ENCODE measurements at places on chromosomes 11 and 22.

GRCh38 chr11:106608677-106609076, 409.6 kb downstream of the GUCY1A2 start:
- no peak for DNase-seq

- DNase-seq = no peak
These were observed 38.7 kb downstream of the REXO2 start for GRCh38 chr11:114478001-114478410.

DNA sequence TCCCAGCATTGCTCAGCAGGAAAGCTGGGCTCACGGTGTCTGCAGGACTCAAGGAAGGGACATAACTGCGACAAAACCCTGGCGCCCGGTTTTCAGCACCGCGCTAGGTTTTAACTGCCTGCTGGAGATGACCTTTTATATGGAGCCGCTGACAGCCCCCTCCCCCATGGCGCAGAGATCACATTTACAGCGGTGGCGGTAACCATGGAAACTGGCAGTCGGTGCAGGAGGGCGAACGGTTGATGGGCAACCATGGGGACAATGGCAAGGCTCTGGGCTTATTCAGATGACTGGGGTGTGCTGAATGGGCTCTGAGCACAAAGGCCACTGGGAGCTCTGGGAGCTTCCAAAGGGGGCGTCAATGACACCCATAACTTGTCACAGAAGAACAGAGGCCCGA, 37.2 kb downstream of the CELSR1 start:
- no peak for DNase-seq

GRCh38 chr22:29782061-29782845, 15.1 kb downstream of the UQCR10 start:
- no peak for DNase-seq

DNA sequence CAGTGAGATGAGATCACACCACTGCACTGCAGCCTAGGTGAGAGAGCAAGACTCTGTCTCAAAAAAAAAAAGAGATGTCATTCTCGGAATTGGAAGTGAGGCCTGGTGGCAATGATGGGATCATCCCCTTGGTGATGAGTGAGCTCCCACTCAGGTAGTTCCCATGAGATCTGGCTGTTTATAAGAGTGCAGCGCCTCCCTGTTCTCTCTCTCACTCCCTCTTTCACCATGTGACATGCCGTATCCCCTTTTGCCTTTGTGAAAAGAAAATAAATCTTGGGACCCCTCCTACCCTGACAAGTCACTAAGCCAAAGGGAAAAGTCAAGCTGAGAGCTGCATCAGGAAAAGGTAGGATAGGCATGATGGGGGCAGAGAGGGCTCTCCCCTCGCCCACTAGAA, 28.8 kb downstream of the ZNF70 start:
- DNase-seq = no peak

DNA sequence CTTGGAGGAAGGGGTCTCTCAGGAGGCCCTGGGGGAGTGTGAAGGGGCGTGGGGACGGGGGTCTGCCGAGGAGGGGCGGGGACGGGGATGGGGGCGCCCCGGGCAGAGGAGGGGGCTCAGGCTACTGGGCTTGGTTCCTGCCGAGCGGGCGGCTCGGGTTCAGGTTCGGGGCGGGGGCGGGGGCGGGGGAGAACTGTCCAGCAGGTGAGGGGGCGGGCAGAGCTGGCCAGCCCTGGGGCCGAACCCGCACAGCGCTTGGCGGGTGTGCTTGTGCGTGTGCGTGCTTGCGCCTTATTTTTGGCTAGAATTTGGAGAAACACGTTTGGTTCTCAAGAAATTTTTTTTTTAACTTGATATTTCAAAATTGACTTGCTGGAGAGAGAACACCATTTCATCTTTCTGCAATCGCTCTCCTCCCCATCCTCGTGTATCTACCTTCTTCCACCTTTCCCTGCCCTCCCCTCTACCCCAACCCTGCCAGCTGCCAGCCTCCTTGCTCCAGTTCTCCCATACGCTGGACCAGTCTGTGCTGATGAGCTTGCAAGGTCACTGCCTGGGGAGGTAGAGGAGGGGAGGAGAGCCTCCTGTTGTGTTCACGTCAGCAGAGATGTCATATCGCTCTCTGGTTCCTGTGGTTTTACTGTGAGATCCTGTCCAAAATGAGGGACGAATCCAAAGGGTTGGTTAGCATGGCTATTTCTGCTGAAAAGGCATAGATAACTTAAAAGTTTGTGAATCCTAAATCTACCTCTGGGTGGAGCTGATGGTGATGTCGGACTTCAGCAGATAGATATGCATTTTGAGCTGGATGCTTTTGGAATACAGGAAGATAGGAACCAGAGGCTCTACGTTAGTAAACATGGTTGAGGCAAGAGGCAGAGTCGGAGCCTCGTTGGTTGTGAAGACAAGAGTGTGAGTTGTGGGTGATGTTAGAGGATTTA, 668 bp downstream of the MADD start:
- DNase-seq = no peak

GRCh38 chr11:112300094-112300786, 39.6 kb upstream of the PLET1 start:
- no peak for DNase-seq

DNA sequence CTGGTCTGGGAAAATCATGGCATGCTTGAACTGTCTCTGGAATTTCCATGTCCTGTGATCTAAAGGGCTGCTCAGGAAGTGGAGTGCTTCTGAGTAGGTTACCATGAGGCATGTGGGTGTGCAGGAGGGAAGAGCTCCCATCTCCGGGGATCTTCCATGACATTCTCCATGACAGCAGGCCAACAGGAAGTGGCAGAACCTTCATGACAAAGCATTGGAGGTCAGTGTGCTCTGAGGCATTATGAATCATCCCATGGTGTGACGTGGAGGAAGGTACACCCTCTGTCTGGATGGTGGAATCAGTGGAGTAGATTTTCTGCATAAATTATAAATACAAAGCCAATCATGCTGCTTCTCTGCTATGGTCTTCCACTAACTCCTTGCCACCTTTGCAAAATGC, 139.6 kb upstream of the E2F8 start:
- no peak for DNase-seq

DNA sequence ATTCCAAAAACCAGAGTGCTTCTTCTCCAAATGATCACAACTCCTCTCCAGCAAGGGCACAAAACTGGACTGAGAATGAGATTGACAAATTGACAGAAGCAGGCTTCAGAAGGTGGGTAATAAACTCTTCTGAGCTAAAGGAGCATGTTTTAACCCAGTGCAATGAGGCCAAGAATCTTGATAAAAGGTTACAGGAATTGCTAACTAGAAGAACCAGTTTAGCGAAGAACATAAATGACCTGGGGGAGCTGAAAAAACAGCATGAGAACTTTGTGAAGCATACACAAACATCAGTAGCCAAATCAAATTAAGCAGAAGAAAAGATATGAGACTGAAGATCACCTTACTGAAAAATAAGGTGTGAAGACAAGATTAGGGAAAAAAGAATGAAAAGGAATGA, 15.5 kb downstream of the OR52M1 start:
- no peak for DNase-seq

DNA sequence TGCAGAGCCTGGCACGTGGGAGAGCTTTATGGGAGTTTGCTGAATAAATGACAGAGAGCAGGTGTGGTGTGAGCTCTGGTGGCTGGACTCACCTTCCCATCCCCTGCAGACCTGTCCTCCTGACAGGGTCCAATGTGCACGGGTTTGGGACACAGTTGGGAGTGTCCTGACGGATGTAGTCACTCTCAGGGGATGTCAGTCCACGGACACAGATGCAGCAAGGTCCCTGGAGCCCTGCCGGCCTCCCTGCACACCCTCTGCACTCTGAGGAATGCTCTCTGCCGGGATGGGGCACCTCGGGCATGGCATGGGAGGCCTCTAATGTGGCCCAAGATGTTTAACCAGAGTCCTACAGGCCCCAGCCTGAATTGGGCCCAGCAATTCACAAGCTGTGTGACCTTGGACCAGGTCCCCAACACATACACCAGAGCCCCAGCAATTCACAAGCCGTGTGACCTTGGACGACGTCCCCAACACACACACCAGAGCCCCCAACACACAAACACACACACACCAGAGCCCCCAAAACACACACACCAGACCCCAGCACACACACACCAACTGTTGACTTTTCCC, 30.0 kb upstream of the RFPL3 start:
- no peak for DNase-seq

GRCh38 chr11:44766972-44767278, 40.2 kb downstream of the TSPAN18 start:
- DNase-seq = no peak

DNA sequence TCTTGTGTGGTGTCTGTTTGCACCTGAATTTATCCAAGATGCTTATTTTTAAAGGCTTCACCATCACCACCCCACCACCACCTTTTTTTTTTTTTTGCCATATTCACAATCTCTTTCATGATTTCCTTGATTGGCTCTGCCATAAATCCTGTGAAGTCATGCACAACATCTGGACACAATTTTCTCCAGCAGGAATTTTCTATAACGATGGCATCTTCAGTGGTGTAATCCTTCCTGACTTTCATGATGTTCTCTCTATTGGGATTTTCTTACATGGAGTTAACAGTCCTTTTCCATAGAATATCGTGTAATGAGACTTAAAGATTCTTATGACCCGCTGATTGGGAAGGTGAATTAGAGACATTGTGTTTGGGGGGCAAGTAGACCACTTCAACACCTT, 17.8 kb downstream of the ZFP91 start:
- DNase-seq = no peak

DNA sequence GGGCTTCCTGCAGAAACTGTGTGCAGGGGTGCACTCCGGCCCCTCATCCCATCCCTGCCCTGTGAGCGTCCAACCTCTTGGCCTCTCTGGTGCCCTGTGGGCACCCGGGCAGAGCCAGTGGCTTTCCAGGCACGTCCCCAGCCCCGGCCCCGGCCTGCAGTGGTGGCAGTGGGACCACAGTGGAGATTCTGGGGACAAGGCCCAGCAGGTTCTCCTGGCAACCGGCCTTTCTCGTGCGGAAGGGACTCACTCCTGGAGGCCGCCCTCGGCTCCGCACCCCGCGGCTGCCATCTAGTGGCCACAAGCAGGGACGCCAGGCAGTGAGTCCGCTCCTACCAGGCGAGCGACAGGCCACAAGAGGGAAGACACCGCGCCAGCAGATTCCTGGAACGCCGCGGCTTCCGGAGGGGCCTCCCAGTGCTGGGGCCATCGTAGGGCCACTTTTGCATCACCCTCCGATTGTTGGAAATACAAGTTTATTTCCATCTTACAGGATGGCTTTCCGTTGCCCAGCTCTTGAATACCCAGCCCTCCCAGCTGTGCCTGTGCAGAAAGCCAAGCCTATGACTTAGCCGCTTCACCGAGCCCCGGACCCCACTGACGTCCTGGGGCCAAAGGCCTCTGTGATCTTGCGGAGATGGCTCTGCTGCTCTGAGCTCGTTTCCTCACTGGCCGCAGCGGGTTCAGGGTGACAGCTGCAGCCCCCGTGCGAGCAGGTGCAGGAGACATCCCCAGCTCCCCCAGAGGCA, 357.3 kb downstream of the CTTN start:
- DNase-seq = peak; percentile 65

- DNase-seq = no peak
These were observed 9.9 kb upstream of the MICALL1 start for GRCh38 chr22:37896181-37896592.

- DNase-seq = no peak
These were observed 728 bp downstream of the RPL3 start for GRCh38 chr22:39318507-39319283.

DNA sequence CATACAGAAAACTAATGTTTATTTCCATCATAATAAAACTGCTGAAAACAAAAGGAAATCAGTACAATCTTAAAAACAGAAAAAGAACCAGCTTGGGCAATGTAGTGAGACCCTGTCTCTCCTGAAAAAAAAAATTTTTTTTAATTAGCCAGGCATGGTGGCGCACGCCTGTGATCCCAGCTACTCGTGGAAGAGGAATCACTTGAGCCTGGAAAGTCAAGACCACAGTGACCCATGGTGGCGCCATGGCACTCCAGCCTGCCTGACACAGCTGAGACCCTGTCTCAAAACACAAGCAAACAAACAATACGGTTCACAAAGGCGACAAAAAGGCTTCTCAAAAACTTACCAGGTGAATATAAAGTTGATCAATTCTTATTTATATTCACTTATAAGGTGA, 289.7 kb downstream of the BRD1 start:
- no peak for DNase-seq

GRCh38 chr22:47065756-47066615, 303.5 kb downstream of the TBC1D22A start:
- no peak for DNase-seq

GRCh38 chr11:78041843-78042440, 18.9 kb upstream of the KCTD14 start:
- DNase-seq = no peak

DNA sequence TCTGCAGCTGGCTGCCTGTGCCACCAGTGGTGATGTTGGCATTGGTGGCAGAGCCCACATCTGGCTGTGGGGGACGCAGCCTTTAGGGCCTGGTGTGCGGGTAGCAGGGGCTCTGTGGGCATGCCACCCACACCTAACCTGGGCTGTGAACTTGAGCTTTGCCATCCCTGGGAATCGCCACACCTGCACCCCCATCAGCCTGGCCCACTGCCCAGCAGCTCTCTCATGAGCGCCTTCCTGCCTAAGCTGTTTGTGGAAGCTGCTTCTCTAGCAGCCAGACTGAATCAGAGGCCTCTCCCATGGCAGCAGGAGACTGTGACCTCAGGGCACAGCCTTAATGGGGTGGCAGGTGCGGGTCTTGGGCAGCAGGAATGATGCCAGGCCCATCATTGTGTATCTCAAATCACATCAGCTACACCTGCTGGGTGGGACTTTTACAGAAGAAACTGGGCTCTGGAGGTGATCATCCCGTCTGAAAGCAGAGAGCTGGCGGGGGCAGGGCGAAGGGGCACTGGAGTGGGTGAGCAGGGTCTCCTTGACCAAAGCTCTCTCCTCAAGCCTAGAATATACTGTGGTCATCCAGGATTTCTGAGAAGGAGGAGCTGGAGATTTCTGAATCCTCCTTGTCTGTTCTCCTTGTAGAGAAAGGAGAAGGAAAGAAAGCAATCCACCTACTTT, 17.8 kb upstream of the CARS1 start:
- DNase-seq = no peak

- DNase-seq = no peak
These were observed 25.1 kb downstream of the OR10A6 start for GRCh38 chr11:7905961-7906429.

DNA sequence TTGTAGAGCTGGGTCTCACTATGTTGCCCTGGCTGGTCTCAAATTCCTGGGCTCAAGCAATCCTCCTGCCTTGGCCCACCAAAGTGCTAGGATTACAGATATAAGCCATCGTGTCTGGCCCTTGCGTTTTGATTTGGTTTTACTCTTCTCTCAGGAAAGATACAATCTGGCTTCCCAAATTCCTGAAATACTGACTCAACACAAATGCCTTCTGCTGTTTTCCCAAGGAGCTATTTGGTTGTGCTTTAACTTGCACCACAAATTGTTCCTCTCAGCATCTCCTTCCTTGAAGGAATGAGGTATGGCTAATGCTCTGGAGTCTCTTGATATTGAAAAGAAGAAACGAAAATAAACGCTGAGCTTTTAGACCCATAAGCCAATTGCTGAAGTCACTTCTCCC, 110.0 kb upstream of the PAX6 start:
- no peak for DNase-seq

GRCh38 chr11:28343304-28344233, 235.4 kb downstream of the METTL15 start:
- no peak for DNase-seq

- DNase-seq = no peak
These were observed 365.5 kb downstream of the SHANK2 start for GRCh38 chr11:70886676-70887541.
